ENCODE measurements at places on chromosomes 13 and 19.

DNA sequence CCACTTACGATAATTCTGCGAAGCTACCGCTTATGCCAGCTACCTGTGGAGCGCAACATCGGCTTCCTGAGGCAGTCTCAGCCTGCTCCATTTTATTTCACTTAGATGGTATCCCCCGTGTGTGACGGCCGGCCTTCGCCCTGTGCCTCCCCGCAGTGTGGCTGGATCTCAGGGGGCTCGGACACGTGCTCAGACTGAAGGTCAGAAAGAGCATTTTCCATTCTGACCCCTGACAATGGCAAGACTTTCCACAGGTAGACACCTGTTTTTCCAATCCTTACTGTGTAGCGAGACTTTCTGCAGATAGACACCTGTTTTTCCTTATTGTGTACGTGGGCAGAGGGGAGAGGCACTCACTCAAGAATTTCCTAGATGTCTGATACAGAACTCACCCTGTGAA lies 52.7 kb downstream of the ATP11A start:
- DNase-seq, result no peak

DNA sequence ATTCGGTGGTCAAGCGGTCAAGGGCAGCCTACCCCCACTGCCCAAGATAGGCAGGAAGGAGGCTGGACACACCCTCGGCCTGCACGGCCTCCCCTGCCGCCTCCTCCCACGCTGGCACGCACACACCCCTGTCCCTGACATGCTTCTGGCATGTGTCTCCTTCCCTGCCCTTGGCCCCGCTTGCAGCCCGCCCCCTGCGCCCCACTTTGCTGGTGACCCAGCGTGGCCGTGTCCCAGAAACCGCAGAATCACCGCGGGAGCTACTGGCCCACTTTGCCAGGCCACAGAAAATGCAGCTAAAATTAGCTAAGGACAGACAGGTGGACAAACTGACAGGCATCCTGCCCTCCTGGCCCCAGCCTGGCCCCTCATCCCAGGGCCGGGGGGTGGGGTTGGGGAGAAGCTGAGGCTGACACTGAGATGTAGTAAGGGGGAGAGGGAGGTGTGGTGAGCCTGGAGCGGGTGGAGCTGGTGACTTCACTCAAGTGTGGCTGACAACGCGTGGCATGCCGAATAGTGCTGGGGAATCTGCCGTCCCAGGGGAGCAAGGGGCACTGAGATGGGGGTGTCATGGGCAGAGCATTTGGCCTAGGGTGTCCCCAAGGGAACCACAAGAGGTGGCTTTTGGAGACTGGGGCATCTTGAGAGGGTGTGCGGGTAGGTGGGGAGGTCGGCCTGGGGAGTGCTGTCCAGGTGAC lies 2.4 kb downstream of the SHANK1 start:
- no peak for DNase-seq

GRCh38 chr19:57374179-57374578 lies 10.8 kb downstream of the TRAPPC2B start:
- DNase-seq, result no peak

DNA sequence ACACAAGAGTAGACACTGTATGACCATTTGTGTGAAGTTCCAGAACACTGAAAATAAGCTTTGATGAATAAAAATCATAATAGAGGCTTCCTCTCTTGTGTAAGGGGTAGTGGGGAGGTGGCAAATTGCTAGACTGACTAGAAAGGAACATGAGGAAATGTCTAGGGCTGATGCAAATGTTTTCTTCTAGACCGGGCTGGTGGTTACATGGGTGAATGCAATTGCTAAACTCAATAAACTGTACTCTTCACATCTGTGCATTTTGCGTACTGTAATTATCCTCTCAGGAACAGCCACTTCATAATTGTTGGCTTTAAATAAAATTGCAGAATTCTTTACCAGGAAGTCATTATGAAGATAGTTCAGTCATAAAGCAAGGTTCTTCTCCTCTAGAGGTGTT lies 5.2 kb upstream of the KBTBD7 start:
- no peak for DNase-seq

- peak; percentile 53 for DNase-seq
Observed at GRCh38 chr13:109785141-109785891, 1.1 kb downstream of the IRS2 start.

DNA sequence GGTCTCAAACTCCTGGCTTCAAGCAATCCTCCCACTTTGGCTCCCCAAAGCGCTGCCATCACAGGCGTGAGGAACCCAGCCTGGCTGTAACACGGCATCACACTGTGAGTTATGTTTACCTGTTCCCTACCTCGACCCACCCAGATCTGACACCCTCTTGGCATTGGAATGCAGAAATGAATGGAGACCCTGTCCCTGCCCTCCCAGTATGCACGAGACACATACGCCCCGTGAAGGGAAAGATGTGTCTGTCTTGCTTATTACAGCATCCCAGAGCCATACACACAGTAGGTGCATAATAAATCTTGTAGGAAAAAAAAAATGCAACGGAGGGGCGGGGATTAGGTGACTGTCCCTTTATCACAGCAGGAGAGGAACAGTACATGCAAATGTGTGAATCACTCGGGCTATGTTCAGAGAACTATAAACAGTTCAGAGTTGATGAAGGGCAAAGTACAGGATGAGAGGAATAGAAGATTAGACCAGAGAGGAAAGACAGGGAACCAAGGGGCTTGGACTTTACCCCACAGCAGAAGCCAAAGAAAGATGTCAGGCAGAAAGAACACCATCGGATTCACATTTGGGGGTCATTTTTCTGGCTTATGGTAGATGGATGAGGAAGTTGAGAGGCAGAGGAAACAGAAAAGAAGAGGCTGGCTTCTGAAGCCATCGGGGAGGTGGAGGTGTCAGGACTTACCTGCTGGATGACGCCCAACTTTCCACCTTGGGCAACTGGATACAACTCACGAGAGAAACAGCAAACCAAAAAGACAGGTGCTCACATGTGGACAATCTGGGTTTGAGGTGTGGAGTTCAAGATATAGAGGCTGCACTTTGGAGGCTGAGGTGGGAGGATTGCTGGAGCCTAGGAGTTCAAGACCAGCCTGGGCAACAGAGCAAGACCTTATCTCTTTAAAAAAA lies 94.3 kb downstream of the INSR start:
- DNase-seq, result no peak

Data from stimulated activated CD4-positive, alpha-beta T cell treated with anti-CD3 and anti-CD28 coated beads, Interleukin-1b, Interleukin-23, amount 100 ng/mL, for 48 hours (primary cell).